ENCODE measurements at places on chromosomes 13 and 19.

DNA sequence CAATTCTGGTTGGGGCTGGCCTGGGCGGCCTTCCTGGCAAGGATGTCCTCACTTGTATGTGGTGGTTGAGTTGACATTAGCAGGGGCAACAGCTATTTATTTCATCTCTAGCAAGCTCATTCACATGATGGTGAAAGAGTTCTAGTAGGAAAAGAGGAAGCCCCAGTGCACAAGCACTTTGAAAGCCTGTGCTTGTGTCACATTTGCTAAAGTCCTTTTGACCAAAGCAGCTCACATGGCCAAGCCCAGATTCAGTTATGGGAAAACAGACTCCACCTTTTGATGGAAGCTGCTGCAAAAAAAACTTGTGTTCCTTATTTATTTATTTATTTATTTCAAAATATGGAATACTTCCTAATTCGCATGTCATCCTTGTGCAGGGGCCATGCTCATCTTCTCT lies 17.2 kb downstream of the GTF2F2 start:
- DNase-seq = no peak

DNA sequence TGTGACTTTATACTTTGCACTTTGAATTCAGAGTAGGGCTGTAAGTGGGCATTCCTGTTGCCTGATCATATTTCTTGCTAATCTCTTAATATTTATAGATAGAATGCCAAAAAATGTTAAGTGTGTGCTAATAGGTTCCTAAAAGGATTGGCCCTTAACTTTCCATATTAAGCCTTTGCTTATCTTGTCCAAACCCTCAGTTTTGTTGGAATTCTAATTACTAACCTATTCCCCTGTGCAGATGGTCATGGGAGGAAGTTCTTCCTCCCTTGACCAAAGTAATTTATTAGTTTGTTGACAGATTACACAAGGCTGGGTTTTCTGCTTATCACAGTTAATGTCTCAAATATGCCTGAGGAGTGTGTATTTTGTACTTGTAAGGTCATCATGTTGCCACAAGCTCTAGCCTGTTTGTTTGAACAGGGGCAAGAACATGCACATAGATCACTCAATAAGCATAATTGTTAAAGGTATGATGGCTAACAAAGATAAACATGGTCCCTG lies 541.1 kb upstream of the SPRY2 start:
- no peak for DNase-seq

GRCh38 chr13:44030615-44031014 lies 150.9 kb downstream of the LACC1 start:
- no peak for DNase-seq

DNA sequence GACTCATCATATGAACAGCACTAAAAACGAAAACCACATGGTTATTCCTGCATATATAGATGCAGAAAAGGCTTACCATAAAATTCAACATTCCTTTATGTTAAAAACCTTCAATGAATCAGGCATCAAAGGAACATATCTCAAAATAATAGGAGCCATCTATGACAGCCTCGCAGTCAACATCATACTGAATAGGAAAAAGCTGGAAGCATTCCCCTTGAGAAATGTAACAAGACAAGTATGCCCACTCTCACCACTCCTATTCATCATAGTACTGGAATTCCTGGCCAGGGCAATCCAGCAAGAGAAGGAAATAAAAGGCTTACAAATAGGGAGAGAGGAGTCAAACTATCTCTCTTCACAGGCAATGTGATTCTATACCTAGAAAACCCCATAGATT lies 179.6 kb upstream of the HTR2A start:
- DNase-seq = no peak

GRCh38 chr19:11061952-11062351 lies 27.3 kb upstream of the LDLR start:
- DNase-seq = no peak
